NCI-H1436 (cell line): ENCODE measurements at places on chromosomes 7 and 10.
A peak's percentile ranks its signal among the peaks of the same experiment; 100 is the strongest.

GRCh38 chr7:41825927-41826480, 123.1 kb upstream of the INHBA start:
- no peak for DNase-seq

GRCh38 chr10:100612601-100613595, 77.2 kb downstream of the HIF1AN start:
- DNase-seq, result no peak

- no peak for DNase-seq
Measured at GRCh38 chr7:157633465-157634185, 296.8 kb downstream of the DNAJB6 start.

GRCh38 chr7:107995184-107996071, 7.5 kb downstream of the LAMB1 start:
- no peak for DNase-seq

GRCh38 chr7:14626076-14626475, 276.5 kb downstream of the DGKB start:
- no peak for DNase-seq

GRCh38 chr10:95319239-95319638, 28.4 kb upstream of the PDLIM1 start:
- DNase-seq, result no peak

- DNase-seq, result no peak
Measured at GRCh38 chr7:36971515-36972139, 247.3 kb upstream of the AOAH start.

DNA sequence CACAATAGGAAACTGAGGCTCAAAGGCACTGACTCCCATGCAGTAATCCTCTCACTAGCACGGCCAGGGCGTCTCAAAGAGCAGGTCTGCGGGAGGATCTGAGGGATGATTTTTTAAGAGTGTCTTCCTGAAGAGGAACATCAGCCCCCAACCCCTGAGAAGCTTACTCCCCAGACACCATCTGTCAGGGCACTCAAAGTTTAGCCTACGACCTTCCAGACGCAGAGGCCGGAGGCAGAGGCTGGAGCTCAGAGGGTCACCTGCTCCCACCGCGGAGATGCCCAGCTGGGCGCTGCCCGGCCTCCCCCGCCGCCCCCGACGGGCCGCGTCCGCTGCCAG, 1.7 kb downstream of the ZNF777 start:
- DNase-seq, result no peak

DNA sequence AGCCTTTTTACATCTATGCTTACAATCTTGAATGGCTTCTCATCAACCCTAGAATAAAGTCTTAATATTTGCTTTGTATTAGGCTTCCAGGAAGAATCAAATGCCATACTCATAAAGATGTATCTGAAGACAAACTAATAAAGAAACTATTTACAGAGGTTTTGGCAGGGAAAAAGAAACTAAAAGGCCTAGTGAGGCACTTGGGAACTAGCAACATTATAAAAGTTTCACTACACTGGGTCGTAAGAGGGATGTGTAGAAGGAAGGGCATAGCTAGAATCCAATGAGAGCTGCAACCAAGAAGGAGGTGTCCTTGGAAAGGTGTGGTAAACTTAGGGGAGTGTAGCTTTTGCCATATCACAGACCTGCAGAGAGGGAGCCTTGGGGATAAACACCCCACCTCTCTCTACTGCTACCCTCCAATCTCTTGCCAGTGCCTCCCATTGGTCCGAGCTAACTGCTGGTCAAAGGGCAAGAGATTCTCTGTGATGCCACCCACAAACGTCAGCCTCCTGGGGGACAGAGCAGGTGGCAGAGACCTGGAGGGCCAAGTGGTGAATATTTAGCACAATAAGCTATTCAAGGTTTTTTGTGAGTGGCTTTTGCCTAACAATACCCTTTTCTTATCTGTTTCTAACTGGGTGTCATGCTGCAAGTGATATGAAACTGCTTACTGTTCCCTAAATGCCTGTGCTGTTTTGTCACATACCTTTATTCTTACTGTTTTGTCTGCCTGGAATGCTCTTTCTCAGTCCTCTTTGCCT, 60.7 kb downstream of the CPED1 start:
- DNase-seq, result no peak

DNA sequence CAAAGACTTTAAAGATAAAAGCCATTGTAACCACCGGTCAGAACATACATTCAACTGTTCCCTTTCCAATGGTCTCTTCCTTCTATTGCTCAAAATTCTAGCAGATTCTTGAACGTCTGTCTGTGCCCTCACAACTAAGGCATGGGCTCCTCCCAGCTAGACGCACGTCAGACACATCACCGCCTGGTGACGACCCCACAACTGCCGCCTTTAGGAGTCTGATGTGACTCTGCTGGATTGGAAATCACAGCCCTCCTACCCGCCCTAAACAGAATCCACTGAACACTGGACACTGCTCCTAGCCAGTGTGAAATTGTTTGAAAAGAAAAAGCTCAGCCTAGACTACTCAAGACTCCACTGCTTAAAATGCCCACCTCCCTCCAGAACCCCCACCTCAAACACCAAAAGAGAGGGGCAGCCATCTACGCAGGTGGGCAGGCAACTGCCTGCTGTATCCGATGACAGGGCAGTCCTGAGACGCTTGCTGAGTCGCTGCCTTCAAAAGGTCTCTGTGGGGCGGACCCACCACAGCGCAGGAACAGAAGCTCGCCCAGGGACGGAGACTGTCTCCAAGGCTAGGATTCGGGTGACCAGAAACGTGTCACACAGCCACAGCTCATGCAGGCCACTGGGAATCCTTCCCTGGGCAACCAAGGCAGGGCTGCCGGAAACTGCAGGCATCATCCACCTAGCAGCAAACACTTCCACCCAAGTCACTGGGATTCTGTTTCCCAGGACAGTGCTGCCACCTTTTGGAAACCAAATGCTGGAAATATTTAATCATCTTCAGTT, 34.7 kb downstream of the GSDME start:
- peak; percentile 55 for DNase-seq

DNA sequence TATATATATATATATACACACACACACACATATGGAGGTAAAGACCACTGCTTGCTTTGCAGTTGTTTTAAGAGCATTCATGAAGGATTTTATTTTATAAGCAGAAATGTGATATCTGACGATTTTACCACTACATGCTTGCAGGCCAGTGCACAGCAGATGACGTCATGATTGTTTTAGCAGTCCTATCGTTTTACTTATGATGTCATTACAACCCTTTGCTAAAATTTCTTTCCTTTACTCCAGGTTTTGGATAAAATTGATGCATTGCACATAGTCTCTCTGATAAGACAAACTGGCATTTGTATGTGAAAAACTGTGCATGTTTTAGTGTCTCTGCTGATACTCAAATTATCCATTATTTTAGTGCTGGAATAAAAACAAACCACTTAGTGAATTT, 9.2 kb downstream of the EGFR start:
- no peak for DNase-seq

DNA sequence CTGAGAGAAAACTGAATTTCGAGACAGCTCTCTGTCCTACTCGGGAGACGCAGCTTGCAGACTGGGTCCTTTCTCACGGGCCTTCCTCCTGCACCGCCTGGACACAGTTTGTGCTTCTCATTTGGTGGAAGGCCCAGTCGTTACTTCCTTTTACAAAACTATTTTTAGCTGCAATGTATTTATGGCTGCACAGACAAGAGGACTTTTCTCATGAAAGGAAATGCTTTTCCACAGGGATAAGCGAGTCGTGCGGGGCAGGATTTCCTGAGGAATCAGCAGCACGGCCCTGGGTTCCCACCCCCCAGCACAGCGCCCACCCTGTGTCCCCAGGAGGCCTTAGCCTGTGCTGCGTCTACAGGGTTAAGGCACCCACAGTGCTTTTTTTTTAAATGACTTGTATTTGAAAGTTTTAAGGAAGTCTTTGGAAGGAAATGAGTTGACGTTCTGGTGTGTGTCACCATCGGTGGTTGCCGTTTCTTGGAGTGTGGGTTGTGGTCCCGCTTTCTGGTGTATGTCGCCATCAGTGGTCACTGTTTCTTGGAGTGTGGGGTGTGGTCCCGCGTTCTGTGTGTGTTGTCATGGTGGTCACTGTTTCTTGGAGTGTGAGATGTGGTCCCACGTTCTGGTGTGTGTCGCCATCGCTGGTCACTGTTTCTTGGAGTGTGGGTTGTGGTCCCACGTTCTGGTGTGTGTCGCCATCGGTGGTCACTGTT, 50.9 kb downstream of the INPP5A start:
- DNase-seq, result no peak

DNA sequence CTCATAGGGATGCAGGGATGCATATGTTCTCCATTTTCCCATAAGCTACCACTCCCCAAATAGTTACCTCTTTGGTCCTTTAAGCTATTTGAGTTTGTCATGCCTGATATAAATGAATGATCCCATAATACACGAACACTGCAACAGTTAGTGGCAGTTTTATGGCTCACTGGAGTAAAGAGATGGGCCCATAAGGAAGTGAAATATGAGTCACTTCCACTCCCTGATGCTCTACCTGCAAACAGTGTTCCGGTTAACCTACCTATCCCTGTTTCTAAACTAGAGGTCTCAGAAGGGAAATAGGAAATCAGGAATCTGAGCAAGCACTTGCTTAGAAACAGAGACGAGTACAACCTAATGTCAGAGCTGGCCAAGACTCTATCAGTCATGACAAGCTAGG, 71.7 kb downstream of the CALD1 start:
- no peak for DNase-seq

DNA sequence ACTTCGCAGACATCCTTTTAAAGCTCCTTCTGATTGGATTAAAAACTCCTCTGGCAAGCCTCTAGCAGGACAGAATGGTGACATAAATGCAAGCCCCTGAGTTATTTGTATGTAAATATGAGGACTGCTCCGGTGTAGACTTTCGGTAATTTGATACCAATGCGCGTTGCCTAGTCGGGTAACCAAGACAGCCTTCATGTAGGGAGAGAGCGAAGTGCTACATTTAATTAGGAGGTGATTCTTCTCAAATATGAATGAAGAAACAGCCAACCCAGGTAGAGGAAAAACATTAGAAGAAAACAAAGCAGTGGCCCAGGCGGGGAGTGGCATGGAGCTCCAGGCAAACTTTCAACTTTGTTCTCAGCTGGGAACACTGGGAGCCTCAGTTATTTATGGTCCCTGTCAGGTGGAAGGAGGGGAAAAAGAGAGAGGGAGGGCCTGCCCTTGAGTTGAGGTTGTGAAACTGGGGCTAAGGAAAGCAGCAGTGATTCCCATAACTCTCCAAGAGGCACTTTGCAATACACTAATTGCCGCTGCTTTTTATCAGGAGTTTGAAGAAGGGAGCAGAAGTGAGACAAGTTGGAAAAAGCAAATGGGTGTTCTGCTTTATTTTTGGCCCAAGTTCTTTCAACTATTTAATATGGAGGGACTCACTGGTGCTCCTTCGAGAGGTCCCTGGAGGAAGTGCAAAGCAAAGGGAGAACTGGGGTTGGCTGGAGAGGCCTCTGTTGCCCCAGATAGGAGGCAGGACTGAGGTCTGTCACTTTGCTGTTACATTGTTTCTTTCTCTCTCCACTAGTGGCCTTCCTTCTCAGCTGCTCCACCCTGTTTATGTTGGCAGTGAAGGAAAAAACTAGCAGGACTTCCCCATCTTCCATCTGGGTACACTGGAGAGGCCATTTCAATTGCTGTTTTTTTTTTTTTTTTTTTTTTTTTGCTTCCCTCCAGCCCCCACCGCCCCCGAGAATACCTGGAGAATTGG, 234.6 kb upstream of the CCDC6 start:
- peak; percentile 73 for DNase-seq

DNA sequence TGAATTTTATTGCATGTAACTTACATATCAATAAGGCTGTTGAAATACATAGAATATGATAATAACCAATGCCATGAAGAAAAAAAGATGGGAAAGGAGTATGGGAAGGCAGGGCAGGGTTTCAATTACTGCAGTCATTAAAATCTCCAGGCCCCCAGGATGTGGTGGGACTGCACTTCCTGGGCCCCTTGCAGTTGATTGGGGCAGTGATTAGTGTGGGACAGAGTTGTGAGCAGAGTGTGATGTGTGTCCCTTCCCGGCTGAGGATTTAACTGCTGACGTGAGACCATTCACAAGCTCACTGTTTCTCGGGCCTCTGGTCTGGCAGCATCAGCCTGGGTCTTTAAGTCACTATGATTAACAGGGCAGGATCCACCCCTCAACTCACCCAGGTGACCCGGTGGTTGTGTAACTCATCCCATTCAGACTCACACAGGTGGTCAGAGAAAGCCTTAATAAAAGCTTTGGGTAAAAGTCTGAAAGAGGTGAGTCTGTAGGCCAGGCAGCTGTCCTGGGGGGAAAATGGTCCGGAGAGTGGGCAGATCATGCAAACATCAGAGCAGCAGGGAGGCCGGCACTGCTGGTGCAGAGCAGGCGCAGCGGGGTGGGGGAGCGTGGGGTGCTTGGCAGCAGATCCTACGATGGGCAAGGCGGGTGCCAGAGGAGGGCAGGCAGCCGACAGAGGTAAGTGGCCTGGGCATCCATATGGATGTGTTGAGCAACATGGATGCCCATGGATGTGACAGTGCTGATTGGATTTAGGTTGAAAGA, 36.3 kb upstream of the WDFY4 start:
- no peak for DNase-seq

- DNase-seq, result no peak
Measured at GRCh38 chr7:33854178-33854577, 51.2 kb upstream of the BMPER start.

DNA sequence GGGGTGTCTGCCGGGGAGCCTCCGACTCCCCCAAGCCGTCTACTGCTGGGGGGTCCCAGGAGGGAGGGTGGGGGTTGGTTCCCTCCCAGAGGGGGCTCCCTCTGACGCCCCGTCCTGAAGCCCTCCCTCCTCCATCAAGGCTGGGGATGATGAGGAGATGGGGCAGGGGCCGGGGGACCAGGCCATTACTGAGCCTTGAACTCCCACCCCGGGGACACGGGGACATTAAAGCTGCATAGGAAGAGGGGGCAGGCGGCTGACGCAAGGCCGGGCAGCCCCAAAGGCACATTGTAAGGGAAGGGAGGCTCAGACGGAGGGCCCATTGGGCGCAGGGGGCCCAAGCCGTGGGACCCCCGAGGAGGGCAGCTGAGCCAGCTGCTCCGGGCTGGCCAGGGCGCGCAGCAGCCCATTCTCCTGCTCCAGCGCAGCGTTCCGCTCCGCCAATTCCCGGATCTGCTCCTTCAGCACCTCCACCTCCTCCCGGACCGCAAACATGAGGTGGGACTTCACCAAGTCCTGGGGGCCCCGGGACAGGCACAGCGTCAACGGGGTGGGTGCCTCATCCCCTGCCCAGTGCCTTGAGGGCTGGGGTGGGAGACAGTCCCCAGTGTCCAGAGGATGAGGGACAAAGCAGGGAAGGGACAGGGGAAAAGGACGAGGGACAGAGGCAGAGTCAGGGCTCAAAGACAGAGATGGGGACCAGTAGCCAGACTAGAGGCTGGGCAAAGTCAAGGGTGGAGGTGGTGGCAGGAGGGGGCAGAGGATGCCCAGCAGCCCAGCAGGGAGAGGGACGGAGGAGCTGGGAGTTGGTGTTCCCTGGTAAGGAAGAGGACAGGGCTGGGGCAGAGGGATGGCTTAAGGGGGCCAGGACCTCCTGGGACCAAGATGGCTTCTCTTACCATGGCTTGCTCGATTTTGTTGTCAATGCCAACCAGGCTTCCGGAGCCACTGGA, 2.9 kb upstream of the SPACDR start:
- DNase-seq, result no peak
